ENCODE measurements at places on chromosomes 16 and 17.

DNA sequence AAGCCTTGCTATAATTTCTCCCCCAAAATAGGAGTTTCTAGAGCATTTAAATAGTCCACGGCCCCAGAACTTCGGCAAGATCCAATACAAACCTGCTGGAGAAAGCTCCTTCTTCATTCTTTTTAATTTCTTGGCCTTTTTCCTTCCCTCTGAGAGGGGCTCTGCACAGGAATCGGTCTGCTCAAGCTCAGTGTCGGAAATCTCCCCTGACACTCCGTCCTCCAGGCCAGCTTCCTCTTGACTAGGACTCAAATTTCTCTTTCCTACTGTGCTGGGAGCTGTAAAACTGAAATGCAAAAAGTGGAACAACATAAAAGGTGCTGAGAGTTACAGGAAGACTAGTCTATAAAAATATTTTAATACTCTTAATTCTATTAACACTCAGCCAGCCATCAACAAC is 183.3 kb downstream of the PARN start:
- no peak for DNase-seq

- DNase-seq = no peak
Observed at GRCh38 chr17:44409309-44410028, 20.0 kb upstream of the ITGA2B start.

DNA sequence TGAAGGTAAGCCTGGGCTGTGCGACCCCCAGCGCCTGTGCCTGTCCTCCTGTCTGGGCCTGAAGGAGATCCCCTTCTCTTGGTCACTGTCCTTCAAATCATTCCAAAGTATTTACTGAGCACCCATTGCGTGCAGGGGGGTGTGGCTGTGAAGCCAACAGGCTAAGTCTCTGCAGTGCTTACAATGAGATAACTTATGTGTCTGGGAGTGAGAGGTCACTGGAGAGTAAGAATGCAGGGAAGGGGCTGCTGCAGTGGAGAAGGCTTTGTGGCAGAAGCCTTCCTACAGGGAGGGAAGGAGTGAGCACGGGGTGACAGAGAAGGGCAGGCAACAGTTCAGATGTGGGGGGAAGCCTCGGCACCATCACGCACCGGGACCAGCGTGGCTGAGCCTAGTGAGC is 11.2 kb upstream of the SMIM5 start:
- DNase-seq = no peak

DNA sequence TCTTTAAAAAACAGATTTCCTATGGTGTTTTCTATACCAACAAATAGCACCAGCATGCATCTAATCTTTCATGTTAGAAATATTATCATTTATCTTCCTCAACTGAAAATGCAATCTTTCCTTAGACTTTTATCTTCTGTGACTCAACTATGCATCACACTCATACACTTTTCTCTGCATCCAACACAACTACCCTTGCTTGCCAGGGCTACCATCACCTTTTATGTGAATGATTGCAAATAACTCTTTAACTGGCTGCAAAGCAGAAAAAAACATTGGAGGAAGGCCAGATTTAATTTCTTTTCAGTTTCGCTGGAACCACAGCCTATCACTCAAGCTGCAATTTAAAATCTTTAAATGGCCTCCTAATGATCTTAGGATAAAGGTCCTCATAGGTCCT is 212.9 kb downstream of the CDH8 start:
- DNase-seq = no peak

DNA sequence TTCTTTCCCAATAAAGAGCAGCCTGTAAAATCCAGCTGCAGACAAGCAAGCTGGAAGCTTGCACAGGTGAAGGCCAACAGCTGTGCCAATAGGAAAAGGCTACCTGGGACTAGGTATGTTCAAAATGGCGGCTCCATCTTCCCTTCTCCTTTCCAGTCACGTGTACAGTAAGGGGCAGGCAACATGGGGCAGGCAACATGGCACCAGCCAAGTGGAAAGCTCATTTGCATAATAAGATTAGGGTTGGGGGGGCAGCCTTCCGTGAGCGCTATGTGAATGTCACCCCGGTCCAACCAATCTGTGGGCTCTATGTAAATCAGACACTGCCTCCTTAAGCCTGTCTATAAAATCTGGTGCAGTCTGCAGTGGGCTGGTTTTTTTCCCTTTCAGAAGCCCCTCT is 31.3 kb downstream of the TVP23A start:
- no peak for DNase-seq
